ENCODE measurements at places on chromosomes 7 and 10.

GRCh38 chr7:50206453-50207250, 97.9 kb upstream of the IKZF1 start:
- no peak for DNase-seq

DNA sequence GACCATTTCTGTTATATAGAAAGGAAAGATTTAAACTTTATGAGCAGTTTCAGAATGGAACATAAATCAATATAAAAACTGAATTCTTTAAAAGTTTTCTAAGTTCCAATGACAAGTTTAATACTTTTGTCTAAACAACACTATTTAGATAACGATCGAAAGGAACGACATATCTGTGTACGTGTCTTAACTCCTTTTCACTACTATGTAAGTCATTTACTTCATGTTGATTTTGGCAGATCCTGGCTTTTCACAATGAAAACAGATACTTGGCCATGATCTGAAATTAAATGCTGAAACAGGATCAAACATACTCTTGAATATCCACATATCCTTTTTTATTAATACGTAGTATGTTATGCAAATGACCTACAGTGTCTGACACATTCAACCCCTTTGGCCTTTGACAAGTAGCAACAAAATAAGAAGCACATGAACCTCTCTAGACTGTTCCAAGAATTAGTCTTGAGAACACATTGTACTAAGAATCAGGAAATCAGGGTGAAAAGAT, 41.9 kb downstream of the RNLS start:
- peak; percentile 38 for DNase-seq

DNA sequence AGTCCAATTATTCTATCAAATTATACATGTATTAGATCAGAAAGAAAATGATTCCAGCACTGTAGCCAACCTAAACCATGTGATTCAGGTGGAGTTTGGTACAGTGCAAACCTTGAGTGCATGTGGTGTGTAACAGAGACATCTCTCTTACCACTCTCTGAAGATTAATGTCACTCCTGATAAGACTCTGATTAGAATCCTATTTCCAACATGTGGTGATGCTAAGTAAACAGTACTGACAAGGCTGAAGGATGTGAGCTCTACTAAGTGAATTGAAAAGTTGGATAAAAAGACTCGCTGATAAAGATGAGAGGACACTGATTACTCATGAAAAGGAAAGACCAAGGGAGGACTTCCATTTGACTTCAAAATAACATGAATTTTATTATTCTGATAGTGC, 232.0 kb downstream of the SDK1 start:
- no peak for DNase-seq

DNA sequence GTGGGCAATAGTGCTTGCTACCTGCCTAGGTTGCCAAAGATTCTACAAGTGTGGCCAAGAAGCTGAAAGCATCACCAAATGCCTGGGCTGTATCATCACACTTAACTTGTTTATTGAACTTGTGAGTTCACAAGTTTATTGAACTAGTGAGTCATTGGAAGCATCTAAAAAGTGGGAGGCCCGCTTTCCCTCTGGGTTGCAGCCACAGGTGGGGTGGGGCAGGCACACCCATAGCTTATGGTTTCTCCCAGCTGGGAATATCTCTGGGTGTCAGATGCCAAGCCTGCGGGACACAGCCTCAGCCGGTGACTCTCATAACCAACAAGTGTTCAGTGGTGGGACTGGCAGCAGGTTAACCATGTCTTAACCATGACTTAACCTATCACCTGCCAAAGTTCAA, 145.9 kb upstream of the FAM13C start:
- no peak for DNase-seq

DNA sequence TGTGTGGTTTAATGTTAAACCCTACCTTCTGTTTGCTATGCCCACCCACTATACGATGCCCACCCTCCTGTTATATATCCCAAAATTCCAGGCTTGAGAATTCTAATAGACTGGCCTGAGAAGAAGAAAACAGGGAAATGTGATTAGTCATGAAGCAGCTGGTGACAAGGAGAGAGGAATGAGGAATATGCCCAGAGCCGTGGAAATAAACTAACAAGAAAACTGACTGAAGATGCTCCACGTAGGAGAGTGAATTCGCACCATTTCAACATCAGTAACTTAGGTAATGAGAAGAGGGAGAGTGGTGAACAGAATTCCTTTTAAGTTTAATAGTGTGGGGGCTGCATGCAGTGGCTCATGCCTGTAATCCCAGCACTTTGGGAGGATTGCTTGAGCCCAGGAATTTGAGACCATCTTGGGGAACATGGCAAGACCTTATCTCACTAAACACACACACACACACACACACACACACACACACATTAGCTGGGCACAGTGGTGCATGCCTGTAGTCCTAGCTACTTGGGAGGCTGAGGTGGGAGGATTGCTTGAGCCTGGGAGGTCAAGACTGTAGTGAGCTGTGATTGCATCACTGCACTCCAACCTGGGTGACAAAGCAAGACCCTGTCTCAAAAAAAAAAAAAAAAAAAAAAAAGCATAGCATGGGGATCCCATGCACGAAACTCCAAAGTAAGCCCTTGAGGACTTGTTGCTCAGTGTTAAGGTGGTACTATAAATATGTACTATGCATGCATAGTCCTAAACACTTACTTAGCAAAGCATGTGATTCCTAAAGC, 16.1 kb upstream of the SYPL1 start:
- peak; percentile 73 for DNase-seq

DNA sequence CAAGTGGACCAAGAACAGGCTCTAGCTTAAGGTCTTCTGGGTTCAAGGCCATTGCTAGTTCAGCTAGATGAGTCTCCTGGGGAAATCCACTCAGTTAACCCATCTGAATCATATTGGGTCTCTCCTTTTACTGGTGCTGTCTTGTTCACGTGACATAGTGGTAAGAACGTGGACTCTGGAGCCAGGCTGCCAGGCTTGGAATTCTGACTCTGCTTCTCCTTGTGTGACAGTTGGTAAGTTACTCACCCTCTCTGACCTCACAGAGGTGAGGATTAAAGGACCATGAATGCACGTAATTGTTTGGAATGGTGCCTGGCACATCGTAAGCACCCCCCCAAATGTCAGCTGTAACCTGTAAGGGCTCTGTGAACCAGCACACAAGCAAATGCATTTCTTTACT, 9.7 kb upstream of the CALU start:
- DNase-seq: no peak

GRCh38 chr10:46227936-46228562, 58.7 kb upstream of the ANTXRL start:
- DNase-seq: no peak

- peak; percentile 11 for DNase-seq
Observed at GRCh38 chr10:50805981-50806622, 66.4 kb downstream of the ASAH2B start.

- no peak for DNase-seq
Observed at GRCh38 chr7:6482743-6483119, 35.0 kb upstream of the DAGLB start.

- no peak for DNase-seq
Observed at GRCh38 chr7:148419856-148420832, 170.4 kb upstream of the C7orf33 start.

Data from EH (cell line).